ENCODE measurements at places on chromosomes 2 and 18.

GRCh38 chr2:46116553-46116991 lies 180.6 kb upstream of the EPAS1 start:
- DNase-seq: no peak

- DNase-seq: no peak
These were observed at the start of gene FHOD3 for GRCh38 chr18:36297417-36298125. Gene FHOD3 (plus strand): TSS chr18:36297713. CDS start chr18:36297836, 123 bp downstream.

GRCh38 chr18:21490748-21491147 lies 109.8 kb downstream of the ESCO1 start:
- no peak for DNase-seq

DNA sequence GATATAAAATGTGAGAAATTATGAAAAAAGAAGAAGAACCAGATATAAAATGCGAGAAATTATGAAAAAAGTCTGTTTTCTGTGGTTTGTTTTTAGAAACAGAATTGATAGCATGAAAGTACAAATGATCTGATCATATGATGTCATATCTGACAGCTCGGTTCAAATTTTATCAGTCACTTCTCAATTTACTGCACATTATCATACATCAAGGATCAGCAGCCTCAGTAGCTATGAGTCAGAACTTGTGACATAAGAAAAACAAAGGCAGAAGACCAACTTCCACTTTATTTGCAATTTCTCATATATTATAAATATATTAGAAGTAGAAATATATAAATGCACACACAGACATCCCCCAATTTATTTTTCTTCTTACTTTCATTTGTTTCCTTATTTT lies 634.0 kb downstream of the LRP1B start:
- DNase-seq: no peak

GRCh38 chr18:60145776-60146175 lies 226.8 kb downstream of the MC4R start:
- DNase-seq: no peak

DNA sequence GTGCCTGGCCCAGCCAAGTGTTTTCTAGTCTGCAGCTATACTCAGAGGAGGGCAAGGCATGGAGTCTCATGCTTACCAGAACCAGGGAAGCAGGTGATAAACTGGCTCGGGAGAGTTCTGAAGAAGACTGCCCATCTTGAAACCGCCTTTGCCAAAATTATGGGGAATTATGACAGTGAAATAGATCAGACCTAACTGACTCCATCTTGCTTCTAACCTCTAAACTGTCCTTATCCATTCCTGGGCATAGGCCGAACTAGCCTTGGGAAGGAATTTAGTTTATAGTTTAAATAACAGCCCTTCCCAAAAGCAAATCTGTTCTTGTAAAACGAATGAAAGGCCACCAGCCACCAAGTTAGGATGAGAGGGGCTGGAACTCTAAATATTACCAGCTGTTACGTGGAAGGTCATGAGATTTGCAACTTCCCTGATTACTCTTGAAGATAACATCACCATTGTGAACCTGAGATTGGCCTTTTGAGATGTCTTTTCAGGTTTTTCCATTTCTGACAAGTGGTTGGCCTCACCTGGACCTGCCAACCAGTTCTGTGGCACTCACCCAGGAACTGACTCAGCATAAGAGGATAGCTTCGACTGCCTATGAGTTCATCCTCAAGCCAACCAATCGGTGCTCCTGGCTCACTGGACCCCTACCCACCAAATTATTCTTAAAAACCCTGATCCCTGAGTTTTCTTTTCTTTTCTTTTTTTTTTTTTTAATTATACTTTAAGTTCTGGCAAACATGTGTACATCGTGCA lies 23.4 kb downstream of the CHCHD5 start:
- DNase-seq: no peak

DNA sequence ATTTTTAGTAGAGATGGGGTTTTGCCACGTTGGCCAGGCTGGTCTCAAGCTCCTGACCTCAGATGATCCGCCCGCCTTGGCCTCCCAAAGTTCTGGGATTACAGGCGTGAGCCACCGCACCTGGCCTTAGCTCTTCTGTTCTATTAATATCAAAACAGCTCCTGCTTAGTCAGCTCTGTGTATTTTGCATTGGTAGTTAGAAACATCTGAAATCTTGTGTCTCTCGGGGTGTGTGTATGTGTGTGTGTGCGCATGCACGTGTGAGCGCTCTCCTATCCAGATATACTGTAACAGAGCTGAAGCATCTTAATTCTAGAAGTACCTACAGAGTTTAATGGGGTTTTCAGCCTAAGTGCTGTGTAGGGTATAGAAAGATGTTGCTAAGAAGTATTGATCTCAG lies 33.7 kb downstream of the SETBP1 start:
- DNase-seq: no peak

- peak; percentile 86 for DNase-seq
These were observed 44.1 kb upstream of the TTC39C start for GRCh38 chr18:23970161-23971096.

DNA sequence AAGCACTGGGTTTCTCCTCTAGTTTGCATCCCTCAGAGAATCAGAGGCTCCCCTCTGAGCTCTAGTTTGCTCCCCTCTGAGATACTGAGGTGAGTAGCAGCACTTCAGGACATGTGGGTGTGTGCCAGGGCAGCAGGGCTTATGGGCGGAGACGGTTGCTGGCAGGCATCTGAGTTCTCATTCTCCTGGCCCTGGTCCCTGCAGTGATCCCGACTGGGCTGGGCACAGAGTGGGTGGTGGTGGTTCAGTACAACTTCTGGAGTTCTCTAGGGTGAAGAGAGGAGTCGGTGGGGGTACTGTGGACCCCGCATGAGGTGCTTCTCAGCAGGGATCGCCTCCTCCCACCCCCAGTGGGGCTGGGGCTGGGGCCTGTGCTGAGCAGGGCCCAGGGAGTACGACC lies 47.9 kb downstream of the BOLA3 start:
- DNase-seq: no peak

DNA sequence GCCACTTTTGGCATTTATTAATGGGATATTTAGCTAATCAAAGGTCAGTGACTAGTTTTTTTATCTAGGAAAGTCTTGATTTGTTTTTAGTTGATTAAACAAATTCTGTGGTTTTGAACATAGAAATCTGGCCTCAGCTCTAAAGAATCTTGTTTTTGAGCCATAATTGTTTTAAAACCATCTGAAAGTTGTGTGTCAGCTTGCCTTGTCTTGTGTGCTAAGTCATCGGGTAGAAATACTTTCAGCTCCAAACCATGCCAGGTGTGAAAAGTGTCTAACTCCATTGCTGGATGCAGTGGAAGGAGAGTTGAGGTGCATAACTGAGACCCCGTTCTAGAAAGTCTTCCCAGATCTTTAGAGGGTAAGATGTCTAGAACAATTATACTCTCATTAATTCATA lies 22.7 kb downstream of the FARP2 start:
- DNase-seq: no peak

DNA sequence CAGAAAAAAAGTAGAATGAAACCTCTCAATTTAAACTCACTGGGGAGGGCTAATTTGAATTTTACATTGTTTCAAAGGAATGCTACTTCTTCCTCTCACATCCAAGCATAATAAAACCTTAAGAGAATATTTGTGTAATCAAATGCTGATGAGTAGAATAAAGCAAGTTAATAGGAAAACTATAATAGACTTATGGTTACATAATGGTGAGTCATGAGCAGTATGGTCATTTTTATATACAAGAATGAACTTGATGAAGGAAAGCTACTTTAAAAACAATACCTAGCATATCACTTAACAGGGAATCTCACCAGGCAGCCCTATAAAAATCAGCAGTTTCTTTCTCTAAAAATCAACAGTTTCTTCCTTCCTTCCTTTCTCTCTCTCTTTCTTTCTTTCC lies 80.3 kb downstream of the VSNL1 start:
- no peak for DNase-seq

- no peak for DNase-seq
These were observed 81.0 kb upstream of the BCL11A start for GRCh38 chr2:60634438-60634837.

GRCh38 chr2:27734305-27734704 lies 37.2 kb upstream of the MRPL33 start:
- DNase-seq: no peak

- DNase-seq: no peak
These were observed 1.1 kb upstream of the IMP4 start for GRCh38 chr2:130341562-130342019.

DNA sequence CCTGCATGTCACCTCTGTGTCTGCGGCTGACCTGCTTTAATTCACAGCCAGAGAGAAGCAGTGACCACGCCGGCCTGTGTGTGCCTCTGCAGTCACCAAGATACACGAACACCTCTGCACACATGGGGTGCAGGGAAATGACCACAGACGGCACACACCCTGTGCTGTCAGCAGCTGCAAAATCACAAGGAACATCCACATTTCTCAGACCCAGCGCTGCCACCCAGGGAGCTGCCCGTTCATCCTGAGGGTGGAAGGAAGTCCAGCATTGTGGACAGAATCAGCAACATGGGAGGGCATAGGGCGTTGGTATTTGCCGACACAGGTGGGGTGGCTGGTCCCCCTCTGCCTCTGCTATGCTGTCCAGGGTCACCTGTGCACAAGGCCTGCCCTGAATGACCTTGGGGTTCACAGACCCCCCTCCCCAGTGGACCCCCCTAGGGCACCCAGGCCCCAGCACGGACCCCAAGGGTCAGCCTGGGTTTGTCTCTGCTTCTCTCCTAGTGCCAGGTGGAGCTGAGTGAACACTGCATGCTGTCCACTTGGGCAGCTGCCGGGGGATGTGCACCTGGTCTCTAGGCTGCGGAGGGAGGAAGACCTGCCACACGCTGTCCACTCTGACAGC lies 107.4 kb downstream of the PXDN start:
- no peak for DNase-seq

DNA sequence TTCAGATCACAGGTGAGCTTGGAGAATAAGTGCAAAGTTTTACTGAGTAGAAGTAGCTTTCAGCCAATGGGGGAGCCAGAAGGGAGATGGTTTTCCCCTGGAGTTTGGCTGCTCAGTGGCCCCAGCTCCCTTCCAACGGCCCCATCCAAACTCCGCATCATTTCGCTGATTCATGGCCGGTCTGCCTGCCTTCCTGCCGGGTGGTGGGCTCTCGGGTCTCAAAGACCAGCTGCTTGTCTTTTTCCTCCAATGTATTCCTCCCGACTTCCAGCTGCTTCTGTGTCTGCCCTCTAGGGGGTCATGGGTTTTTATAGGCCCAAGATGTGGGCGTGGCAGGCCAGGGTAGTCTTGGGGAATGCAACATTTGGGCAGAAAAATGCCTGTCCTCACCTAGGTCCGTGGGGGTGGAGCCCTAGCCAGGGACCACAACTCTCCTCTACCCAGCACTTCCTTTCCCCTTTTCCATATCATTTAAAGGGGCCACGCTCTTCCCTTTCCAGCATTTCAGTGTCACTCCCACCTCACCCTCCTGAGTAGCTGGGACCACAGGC lies 73.5 kb downstream of the MEX3C start:
- no peak for DNase-seq

DNA sequence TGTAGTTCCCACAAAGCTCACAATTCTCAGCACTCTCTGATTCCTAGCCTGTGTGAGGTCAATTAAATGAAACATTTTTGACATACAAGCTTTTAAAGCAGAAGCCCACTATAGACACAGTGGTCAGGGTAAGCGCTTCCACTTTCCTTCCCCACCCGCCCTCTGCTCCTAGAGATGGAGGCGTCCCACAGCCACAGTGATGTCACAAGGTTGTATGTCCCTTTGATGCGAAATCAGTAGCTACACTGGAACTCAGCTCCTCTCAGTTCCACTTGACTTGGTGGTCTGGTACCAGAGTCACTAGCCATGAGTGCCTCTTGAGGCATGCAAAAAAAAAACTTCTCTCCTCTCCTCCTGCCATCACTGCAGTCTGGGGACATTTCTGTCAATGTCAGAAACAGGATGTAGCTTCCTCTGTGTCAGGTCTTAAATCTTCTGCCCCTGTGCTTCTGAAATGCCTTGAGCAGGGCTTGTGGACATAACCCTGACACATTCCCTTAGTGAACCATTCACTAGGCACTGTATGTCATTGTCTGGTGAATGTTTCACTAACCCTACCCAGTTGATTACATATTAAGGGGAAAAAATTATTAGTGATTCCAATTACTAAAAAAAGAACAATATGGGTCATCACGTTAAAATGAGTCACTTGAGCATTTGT lies 7.8 kb downstream of the SULT1C4 start:
- DNase-seq: no peak

- no peak for DNase-seq
These were observed 110.6 kb upstream of the CTAGE1 start for GRCh38 chr18:22528291-22528690.

DNA sequence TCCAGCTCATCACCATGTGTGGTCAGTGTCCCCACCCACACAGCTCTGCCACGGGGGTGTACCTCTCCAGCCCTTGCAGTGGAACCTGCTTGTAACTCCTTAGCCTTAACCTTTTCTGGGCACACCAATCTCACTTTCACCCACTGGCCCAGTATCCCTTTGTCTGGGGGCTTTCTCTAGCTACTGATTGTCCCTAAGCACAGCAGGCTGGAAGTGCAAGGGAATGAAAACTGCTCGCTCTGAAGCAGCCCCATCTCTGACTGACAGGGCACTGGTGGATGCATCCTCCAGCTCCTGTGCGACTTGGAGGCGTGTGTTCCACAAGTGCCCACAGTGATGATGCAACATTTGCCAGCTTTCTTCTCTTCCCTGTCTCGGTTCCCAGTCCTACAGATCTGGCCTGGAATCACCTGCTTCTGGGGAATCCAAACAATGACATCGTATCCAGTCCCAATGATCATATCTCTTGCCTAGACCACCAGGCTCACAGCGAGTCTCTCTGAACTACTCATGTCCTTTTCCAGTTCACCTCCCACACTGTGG lies 33.6 kb downstream of the SCTR start:
- DNase-seq: no peak

DNA sequence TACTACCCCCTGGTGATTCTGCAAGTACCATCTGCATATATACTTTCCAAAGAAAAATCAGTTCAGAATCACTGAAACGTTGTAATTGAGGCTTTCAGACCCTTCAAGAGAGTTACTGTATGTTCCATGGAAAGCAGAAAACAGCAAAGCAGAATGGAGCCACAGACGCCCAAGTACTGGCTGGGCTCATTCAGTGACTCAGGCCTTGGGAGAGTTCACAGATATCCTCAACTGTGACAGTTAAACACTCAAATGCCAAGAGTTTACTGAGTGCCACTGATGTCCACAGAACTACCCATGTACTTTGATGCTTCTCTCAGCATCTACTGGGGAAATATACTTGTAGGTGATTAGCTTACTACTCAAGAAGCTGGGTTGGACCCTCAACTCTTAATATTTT lies 303.4 kb downstream of the TCF4 start:
- no peak for DNase-seq

DNA sequence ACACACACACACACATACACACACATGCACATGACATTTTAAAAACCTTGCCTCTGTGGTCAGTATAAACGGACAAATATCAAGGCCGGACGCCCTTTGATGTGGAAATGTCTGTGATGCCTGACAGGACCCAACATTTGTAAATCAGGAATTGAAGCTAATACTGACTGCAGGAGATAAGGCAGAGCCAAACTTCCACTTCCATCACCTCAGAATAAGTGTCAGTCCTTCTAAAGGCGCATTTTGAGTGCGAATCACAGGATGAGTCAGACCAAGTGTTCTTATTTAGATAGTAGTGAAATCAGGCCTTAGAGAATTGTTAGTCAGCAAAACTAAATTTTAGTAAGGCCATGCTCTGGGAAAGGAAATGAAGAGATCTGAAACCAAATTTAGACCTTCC lies 211.7 kb upstream of the LRATD1 start:
- no peak for DNase-seq

Data from CD4-positive, alpha-beta memory T cell (primary cell).